ENCODE measurements at places on chromosomes 12 and 14. TPM values are rescaled to one million over a fixed set of nuclear protein-coding genes. Genes with fewer than 3 reads are reported as not detected.
A peak's percentile ranks its signal among the peaks of the same experiment; 100 is the strongest.

CD69 gene
- total RNA-seq, result not detected

TAS2R9 gene
- not detected for total RNA-seq

- DNase-seq, result no peak
- peaks cover 20% of the 10 kb centered on the region for H3K4me1 ChIP-seq
- H3K27me3 ChIP-seq, result no peaks in the 10 kb centered on the region
Observed at GRCh38 chr12:79409562-79409961, 281.2 kb downstream of the PAWR start.

- peaks cover 10% of the 10 kb centered on the region for H3K4me1 ChIP-seq
- H3K36me3 ChIP-seq, result no peaks in the 10 kb centered on the region
- no peaks in the 10 kb centered on the region for H3K27me3 ChIP-seq
- no peak overlapping the region for H3K27ac ChIP-seq
- no peak overlapping the region for H3K4me3 ChIP-seq
- DNase-seq, result no peak
Observed at GRCh38 chr14:71497645-71498086, 434.6 kb upstream of the RGS6 start.

DNA sequence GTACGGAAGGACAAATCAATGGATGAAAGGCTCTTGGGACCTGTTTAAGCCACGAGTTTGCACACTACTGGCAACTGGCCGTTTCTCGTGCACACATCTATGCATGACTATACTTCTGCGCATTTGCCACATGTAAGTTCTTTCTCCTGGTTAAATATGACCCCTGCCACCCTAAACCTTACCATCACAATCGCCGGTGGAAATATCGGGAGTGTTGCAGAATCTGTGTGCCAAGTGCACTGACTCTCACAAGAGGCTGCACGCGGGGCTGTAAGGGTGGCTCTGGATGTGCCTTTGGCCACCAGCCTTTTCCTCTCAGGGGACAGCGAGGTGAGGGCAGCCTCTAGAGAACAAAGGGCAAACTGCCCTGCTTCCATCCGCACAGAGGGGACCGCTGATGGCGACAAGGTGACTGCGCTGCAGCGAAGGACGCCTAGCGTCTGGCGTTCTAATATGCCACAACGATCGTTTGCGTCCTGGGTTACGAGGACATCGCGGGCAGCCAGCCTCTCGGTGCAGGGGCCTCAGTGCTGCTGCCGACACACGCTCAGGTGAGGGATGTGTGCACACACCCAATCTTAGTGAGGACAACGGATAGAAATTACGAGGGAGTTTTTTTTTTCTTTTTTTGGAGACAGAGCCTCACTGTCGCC, 232.2 kb downstream of the PCNX1 start:
- H3K27ac ChIP-seq, result no peak overlapping the region
- H3K4me3 ChIP-seq, result peak overlapping the region; percentile 22
- H3K4me1 ChIP-seq, result no peaks in the 10 kb centered on the region
- DNase-seq, result no peak
- H3K36me3 ChIP-seq, result no peaks in the 10 kb centered on the region
- no peaks in the 10 kb centered on the region for H3K27me3 ChIP-seq

DNA sequence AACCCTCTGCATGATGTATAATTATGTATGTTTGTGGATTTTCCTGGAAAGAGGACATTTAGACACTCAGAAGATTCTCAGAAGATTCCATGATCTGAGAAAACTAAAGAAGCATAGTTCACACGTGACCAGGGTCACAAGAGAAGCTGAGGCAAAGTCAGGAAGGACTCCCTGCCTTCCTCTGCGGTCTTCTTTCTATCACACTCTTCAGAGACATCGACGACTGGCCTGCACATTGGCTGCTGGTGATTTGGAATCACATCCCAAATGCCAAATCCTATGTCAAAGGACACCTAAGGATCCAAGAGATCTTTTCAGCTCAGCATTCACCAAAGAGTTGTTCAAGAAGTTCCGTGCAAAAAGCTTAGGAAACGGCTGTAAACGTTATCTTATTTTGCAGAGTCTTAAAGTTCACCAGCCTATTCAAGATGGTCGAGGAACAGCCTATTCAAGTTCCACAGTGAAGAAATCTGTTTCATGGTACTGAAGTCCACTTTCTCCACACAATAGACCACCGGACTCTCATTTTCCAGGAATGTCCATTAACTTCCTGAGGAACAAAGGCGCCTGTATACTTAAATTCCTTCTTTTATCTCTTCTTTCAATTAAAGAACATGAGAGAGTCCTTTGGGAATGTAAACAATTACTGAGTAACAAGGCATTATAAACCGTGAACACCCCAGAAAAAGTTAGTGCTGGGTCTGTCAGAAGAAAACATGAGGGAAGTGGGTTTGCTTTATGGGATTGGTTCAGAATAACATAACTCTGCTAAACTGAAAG, 42.1 kb downstream of the IGF1 start:
- no peak overlapping the region for H3K27ac ChIP-seq
- H3K4me1 ChIP-seq, result no peaks in the 10 kb centered on the region
- H3K27me3 ChIP-seq, result no peaks in the 10 kb centered on the region
- H3K36me3 ChIP-seq, result no peaks in the 10 kb centered on the region

DNA sequence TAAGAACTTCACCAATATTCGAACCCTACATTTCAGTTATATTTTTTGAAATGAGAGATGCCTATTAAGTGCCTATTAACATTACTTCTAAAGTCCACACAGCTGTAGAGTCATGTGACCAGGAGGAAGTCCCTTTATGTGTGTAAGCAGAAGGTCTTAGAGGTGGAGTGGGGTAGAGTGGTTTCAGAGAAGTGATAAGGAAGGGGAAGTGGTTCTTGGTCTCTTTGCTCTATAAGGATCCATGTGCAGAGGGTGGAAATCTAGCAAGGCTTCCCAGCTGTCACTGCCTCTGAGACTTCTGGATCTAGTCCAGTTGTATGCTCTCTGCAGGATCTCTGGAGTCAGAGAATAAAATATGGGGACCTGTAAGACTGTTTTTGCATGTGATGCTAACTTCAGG, 673.9 kb downstream of the FLRT2 start:
- no peaks in the 10 kb centered on the region for H3K4me1 ChIP-seq
- no peak for DNase-seq
- H3K4me3 ChIP-seq, result no peak overlapping the region
- no peaks in the 10 kb centered on the region for H3K27me3 ChIP-seq
- no peak overlapping the region for H3K27ac ChIP-seq
- H3K36me3 ChIP-seq, result no peaks in the 10 kb centered on the region

- H3K27ac ChIP-seq, result peak overlapping the region; percentile 64
- DNase-seq, result peak; percentile 76
- H3K27me3 ChIP-seq, result no peaks in the 10 kb centered on the region
- H3K4me1 ChIP-seq, result peaks cover 5% of the 10 kb centered on the region
- no peaks in the 10 kb centered on the region for H3K36me3 ChIP-seq
Observed at GRCh38 chr14:33938131-33938949, 12.5 kb downstream of the EGLN3 start.

GRCh38 chr12:79203058-79203647, 338.6 kb downstream of the SYT1 start:
- no peak for DNase-seq
- no peak overlapping the region for H3K27ac ChIP-seq
- H3K36me3 ChIP-seq, result no peaks in the 10 kb centered on the region
- H3K4me1 ChIP-seq, result no peaks in the 10 kb centered on the region
- H3K4me3 ChIP-seq, result no peak overlapping the region
